ENCODE measurements at places on chromosomes 4 and X. TPM values are rescaled to one million over a fixed set of nuclear protein-coding genes. Genes with fewer than 3 reads are reported as not detected.

Gene MAGEA2B
- not detected for total RNA-seq

Gene LDOC1
- total RNA-seq: 63.4 TPM

Gene IDS
- total RNA-seq: 88.2 TPM

Gene HSFX4
- total RNA-seq: not detected

Gene TEX11
- not detected for total RNA-seq

Gene NDP
- total RNA-seq: not detected

Gene OCIAD1
- total RNA-seq: 80.6 TPM

Gene WDR17
- total RNA-seq: 2.5 TPM

Gene ATP1B4
- not detected for total RNA-seq

Gene CCSER1
- total RNA-seq: 1.8 TPM

Gene CEP135
- 7.3 TPM for total RNA-seq

Gene PLS3
- 332 TPM for total RNA-seq

Gene CSAG3
- total RNA-seq: not detected

Gene MAGEA9B
- not detected for total RNA-seq

Gene CDX4
- total RNA-seq: not detected

Gene FRAS1
- 2.3 TPM for total RNA-seq

Gene C1QTNF7
- 6.8 TPM for total RNA-seq

Gene DCAF4L1
- total RNA-seq: 0.28 TPM

Gene SPON2
- total RNA-seq: 18.1 TPM

Gene CYTL1
- 1.2 TPM for total RNA-seq

Gene MID1IP1
- 36.7 TPM for total RNA-seq

Gene IGSF1
- total RNA-seq: 1.5 TPM

Gene NPY2R
- 0.09 TPM for total RNA-seq

Gene OTUD4
- total RNA-seq: 41.9 TPM

Gene KCND1
- total RNA-seq: 2.0 TPM

Gene CHRNA9
- not detected for total RNA-seq

Gene TMEM271
- total RNA-seq: not detected

Gene PASD1
- not detected for total RNA-seq

Gene LDB2
- 52.3 TPM for total RNA-seq

Gene SLC4A4
- 2.0 TPM for total RNA-seq

Gene GATB
- 11.2 TPM for total RNA-seq

Gene UGT2A1
- total RNA-seq: not detected

Gene F8A3
- 3.5 TPM for total RNA-seq

Gene MAGIX
- 2.8 TPM for total RNA-seq

Gene NXF2B
- total RNA-seq: not detected

Gene MAGEB10
- not detected for total RNA-seq

Gene CDKL2
- total RNA-seq: 0.71 TPM
